ENCODE measurements at places on chromosomes 3 and 15.
A peak's percentile ranks its signal among the peaks of the same experiment; 100 is the strongest.

- DNase-seq, result no peak
Observed at GRCh38 chr3:120280566-120280965, 4.5 kb downstream of the GPR156 start.

DNA sequence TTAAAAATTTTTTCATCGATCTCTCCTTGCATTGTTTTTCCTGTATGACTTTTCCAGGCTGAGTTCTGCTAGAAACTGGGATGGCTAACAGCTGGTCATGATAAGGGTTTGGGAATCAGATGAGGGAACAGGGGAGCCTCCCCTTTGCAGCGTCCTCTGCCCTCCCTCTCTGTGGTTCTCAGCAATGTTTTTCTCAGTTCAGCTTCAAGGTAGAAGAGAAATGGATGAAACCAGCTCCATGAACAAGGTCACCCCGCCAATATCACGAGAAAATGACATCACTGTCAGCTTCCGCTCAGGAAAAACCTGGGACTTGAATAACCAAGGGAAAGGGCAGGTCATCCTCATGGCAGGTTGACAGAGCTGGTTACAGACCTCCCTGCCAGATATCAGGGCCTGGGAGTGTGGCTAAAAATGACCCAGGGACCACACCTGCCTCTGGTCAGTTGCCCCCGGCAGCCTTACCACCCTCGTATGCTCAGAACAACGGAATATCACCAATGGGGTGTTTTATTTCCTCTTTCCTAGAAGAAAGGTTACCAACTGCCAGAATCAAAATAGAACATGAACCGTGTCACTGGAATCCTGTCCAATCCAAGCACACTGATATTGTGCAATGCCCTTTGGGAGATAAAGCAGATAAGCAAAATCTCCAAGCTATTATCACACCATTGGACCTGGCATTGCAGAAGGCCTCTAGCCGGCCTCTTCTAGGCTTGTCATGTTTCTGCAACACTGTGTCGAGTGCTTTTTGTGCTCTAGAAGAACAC lies 26.1 kb downstream of the LSM3 start:
- DNase-seq, result no peak

DNA sequence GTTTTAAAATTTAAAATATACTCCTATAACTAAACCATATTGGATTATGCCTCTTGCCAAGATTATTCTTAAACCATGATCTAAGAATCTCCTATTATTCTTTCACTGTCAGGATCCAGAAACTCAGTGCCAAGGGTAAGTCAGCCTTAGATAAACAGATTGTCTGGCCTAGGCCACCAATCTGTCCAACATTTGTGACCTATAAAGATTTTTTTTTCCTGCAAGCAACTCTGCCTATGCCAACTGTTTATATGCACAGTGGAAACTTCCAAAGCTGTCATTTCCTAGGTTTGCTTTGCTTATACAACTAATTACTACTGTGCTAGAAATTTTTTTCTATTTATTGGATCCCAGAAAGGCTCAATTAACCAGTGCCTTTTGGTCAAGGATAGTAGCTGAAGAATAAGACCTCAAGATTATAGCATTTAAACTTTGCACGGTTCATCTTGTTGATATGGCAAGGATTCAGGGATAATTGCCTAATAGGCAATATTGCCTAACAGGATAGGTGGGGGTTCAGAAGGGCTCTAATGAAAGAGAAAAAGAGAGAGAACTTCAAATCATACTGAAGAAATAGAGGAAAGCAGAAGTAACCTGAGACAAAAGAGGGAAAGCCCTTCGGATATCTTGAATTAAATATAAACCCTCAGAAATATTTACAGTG lies 22.8 kb downstream of the GAP43 start:
- DNase-seq, result no peak

DNA sequence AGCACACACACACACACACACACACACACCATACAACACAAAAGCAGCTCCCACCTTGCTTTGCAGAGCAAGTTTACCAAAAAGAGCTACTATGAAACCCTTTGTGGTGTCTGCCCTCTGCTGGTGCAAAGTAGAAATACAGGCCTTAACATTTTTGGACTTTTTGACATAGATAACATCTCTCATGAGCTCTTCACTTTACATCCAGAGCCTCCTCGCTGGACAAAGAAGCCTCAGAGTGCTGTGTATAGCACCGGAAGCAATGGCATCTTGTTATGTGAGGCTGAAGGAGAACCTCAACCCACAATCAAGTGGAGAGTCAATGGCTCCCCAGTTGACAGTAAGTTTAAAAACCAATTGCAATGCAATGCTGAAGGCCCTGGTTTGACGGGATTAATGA lies 157.9 kb downstream of the CHL1 start:
- DNase-seq, result peak; percentile 17

- DNase-seq, result peak; percentile 50
Observed at GRCh38 chr3:18423401-18424212, 1.5 kb downstream of the SATB1 start.

GRCh38 chr15:68674975-68675374 lies 96.2 kb downstream of the CORO2B start:
- DNase-seq, result no peak

DNA sequence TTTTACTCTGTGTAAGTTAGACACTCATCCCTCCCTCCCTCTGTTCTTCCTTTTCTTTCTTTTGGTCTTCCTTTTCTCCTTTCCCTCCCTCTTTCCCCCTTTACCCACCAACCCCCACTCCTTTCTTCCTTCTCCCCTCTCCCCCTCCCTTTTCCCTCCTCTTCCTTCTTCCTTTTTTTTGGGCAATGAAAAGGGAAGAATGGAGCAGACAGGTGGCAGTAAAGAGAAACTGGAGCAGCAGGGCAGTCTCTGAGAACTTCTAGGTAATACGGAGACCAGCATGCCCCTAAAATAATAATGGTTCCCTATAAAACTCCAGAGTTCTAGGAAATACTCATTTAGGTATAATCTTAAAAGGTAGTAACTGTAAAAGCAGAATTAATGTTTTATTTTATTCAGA lies 11.4 kb upstream of the GPR171 start:
- no peak for DNase-seq

DNA sequence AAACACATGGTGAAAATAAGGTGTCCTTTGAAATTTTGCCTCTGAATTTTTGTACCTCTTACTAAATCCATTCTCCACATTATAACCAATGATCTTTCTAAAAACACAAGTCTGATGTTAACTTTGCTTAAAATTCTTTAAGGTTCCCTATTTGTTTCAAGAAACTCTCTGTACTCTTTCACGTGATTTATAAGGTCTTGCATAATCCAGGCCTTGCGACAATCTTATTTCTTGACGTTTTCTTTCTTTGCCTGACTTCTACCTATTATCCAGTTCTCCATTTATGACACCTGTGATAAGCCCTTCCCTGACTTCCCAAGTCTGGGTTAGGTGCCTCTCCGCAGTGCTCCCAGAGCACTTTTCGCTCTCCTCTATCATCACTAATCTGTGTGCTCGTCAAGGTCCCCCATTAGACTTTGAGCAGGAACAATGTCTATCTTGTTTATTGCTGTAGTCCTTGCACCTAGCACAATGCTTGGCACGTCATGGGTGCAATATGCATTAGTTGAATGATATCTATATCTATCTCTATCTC lies 24.3 kb upstream of the KPNA1 start:
- DNase-seq, result no peak

GRCh38 chr15:85771781-85772445 lies 22.8 kb downstream of the KLHL25 start:
- DNase-seq, result no peak

GRCh38 chr3:45560281-45560971 lies 34.1 kb upstream of the LIMD1 start:
- no peak for DNase-seq

DNA sequence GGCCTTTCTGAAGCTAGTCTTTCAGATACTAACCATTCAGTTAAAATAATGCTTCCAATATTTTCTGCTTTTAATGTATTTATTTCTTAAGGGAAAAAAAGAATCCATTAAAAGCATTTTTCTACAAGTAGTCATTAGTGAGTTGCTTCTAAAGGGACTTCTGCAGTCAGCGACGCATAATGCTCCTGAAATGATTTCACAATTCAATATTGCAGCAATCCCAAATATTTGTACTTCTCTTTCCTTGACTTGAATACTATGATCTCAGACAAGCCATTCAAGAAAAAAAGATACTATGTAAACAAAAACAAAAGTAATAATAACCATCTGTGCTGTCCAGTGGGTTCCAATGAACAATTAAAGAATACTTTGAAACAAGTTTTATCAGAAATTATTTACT lies 681.0 kb downstream of the DIPK2A start:
- DNase-seq, result no peak

GRCh38 chr3:15804553-15805095 lies 6.8 kb upstream of the ANKRD28 start:
- DNase-seq, result peak; percentile 14

GRCh38 chr15:98554272-98555172 lies 93.8 kb upstream of the IGF1R start:
- DNase-seq, result no peak

- DNase-seq, result peak; percentile 43
Observed at GRCh38 chr3:50237133-50237651, 1.2 kb downstream of the GNAI2 start.

DNA sequence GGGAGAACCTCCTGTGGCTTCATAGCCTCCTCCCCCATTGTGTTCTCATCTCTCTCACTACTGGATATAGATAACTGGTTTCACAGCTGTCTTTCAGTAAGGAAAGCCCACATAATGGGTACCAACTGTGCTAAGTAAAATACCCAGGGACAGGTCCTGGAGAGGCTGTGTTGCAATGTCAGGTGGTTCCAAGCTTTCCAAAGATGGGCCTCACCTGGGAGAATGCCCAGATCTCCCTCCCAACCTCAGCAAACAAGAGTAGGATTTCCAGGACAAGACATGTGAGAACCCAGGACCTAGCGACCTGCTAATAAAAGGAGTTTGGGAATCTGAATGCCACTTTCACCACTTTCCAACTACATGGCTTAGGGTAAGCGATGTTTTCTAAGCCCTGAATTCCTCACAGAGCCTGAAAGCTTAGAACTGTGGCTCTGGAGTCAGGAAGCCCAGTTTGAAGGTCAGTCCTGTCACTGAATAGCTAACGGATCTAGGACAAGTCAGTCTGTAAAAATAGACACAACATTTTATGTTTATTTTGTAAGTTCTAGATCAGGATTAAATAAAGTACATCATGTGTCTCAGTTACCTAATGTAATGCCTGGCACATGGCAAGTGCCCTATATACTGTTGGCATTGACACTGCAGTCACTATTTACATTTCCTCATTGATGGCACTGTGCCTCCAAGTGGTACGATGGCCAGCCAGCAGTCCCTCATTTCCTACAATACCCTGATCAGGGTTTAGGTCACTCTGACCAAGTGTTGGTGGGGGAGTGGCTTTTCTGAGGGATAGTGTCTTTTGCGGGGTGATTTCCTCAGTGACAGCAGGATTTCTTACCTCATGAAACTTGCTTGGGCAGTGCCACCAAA lies 11.9 kb downstream of the CERS3 start:
- DNase-seq, result no peak

DNA sequence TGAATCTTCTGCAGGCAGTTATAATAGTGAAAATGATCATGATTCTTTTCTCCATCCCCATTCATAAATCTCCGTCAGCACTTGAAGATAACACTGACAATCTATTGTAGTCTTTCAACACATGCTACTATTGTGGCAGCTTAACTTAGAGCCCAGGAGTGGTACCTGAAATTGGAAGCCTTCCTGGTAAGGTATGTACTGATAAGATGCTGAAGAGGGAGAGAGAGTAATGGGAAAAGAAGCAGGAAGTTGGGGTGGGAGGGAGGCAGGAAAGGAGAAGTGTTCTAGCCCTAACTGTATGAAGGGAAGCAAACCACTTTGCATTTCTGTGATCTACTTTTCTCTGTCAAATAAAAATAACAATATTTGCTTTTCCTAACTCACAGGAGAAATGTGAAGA lies 197.4 kb upstream of the RORA start:
- no peak for DNase-seq

DNA sequence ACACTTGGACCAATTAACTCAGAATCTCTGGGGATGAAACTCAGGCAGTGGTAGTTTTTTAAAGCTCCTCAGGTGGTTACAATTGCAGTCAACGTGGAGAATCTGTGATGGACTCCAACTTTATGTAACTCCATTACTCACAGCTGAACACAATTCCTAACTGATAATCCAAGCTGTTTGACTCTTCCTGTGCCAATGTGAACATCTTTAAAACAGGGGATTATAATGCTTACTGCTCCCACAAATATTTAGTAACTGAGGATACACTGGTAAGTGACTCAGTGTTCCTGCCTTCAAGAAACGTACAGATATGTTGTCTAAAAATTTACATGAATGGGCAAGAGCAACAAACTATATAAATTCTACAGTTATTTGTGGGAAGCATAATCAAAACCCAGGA lies 85.6 kb downstream of the OSBPL10 start:
- DNase-seq, result no peak

GRCh38 chr15:92020207-92020606 lies 166.7 kb downstream of the SLCO3A1 start:
- DNase-seq, result no peak

DNA sequence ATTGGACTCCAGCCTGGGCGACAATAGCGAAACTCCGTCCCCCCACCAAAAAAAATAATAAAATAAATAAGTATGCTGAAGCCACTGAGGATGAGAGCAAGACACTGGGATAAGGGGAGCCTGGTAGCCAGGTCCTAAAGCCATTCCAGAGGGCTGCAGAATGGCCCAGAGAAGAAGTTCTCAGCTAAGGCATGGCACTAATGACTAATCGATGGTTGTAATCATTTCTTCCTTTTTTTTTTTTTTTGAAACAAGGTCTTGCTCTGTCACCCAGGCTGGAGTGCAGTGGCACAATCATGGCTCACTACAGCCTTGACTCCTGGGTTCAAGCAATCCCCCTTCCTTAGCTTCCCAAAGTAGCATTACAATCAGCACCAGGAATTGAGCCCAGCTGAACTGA lies 25.6 kb upstream of the ZNF774 start:
- DNase-seq, result no peak

DNA sequence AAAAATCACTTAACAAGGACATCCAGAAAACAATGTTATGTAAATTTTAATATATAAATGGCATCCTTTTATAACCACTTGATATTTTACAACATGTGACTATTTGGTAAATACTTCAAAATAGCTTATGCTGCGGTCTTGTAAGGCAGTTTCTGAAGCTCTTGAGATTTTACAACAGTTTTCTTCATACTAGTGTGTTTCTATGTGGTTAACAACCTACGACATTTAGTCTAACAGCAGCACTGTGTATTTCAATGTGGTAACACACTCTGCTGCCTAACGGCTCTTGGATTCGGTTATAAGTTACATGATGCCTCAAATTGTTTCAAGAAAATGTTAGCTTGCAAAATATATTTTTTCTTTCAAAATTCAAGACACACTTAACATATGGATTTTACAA lies 12.9 kb upstream of the MELTF start:
- DNase-seq, result no peak

GRCh38 chr3:150733373-150733935 lies 29.5 kb downstream of the SIAH2 start:
- no peak for DNase-seq

- no peak for DNase-seq
Observed at GRCh38 chr15:51756482-51756881, 5.1 kb downstream of the TMOD2 start.

GRCh38 chr15:100769043-100769974 lies 110.3 kb upstream of the ALDH1A3 start:
- no peak for DNase-seq

- no peak for DNase-seq
Observed at GRCh38 chr15:86155551-86155950, 75.9 kb downstream of the AGBL1 start.

GRCh38 chr15:75028991-75029377 lies 5.6 kb downstream of the PPCDC start:
- no peak for DNase-seq

GRCh38 chr3:52372822-52373504 lies 56.8 kb downstream of the DNAH1 start:
- DNase-seq, result peak; percentile 17

- no peak for DNase-seq
Observed at GRCh38 chr3:40078590-40078989, 230.9 kb upstream of the EIF1B start.

Data from CD4-positive, alpha-beta T cell treated with Interleukin-21 for 1 hour (primary cell).